Fibroblast of skin of scalp (primary cell): ENCODE measurements at places on chromosomes 2 and 18.
A peak's percentile ranks its signal among the peaks of the same experiment; 100 is the strongest.

DNA sequence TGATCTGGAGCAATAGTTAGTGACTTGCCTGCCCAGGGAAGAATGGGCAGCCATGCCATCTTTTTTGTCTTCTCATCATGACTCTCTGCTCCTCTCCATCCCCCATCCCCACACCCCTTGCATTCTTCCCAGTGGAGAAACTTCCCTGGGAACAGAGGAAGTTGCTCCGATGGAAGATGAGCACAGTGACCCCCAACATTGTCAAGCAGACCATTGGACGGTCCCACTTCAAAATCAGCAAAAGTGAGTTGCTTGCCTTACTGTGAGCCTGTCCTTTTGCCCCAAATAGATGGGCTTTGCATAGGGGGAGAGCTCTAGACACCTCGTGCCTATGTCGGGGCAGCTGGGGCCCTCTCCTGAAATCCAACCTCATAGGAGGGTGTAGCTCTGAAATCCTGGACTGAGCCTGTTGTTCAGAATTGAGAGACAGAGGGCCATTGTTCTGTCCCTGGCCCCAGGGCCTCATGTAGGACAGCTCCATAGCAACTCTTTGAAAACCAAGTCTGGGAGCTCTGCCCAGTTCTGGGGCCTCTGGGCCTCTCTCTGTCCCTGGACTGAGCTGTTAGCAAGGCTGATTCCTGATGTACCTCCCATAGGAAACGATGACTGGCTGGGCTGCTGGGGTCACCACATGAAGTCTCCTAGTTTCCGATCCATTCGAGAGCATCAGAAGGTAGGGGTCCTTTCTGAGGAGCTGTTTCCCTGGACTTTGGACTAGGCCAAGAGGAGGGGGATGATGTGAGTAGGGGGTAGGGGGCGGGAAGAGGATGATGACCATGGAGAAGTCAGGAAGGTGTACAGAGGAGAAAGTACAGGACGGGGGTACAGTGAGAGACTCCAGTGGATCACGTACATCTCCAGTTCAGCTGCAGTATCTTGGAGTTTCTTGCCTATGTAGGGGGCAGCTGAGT is 35.2 kb downstream of the TTLL4 start:
- no peak for DNase-seq

GRCh38 chr2:219675221-219675620 is 47.8 kb downstream of the SLC4A3 start:
- DNase-seq: no peak

- no peak for DNase-seq
Measured at GRCh38 chr2:170166735-170167134, 11.2 kb upstream of the MYO3B start.

- no peak for DNase-seq
Measured at GRCh38 chr18:69795791-69796190, 151.9 kb downstream of the CD226 start.

GRCh38 chr2:144267239-144267638 is 252.7 kb downstream of the ZEB2 start:
- DNase-seq: no peak

GRCh38 chr2:202064171-202064880 is 8.7 kb upstream of the KIAA2012 start:
- peak; percentile 80 for DNase-seq

DNA sequence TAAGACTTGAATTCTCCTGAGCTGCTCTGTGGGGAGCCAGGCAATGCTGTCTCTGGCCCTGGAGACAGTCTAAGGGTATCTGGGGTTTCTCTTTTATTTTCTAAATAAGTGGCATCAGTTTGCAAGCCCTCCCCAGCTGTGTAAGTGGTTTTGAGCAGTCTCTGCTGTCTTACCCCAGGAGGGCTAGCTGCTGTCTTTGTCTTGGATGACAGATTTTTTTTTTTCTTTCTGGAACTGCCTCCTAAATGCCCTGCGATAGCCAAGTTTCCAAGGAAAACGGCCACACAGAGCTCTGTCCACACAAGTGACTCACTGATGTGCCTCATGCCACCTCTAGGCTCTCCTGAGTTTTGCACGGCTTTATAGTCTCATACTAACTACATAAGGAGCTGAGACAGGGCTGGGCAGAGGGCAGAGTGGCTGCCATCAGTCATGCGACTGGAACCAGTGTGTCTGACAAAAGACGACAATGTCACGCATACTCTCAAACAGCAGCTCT is 37.2 kb upstream of the THOC1 start:
- peak; percentile 29 for DNase-seq

GRCh38 chr2:239264838-239265651 is 135.8 kb downstream of the HDAC4 start:
- peak; percentile 79 for DNase-seq

GRCh38 chr2:128237081-128237534 is 81.6 kb downstream of the HS6ST1 start:
- DNase-seq: peak; percentile 38

- no peak for DNase-seq
Measured at GRCh38 chr2:136067459-136067858, 50.5 kb downstream of the CXCR4 start.

GRCh38 chr18:8006979-8007378 is 439.9 kb downstream of the PTPRM start:
- no peak for DNase-seq

GRCh38 chr2:223047260-223047761 is 4.7 kb upstream of the KCNE4 start:
- DNase-seq: peak; percentile 98

DNA sequence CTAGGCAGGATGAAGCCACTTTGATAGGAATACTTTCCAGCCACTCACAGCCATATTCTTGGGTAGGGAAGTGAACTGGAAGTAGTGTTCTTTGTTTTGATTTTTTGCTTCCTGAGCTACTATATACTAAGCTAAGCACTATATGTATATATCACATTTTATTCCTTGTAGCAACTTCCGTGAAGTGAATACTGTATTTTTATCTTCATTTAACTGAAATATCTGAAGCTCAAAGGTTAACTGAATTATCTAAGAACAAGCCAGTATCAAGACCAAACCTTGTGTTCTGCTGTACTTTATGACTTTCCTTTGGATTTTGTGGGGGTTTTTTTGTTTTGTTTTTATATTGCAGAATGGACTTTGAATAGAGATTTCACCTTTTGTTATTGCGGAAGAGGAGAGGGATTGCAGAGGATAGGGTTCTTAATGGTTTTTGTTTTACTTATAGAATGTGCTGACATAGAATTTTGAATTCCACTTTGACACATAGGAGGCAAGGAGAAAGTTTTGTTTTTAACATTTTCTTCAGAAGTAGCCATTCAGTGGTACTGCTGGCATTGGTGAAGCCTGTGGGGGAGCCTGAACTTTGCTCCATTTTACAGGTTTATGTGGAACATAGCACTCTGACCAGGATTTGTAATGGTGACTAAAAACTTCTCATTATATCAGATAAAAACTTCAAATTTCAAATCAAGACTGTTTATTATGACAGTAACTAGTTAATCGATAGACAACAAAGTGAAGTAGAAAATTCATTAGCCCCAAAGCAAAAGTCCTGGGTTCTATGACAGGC is 24.1 kb upstream of the RNF138 start:
- DNase-seq: no peak

DNA sequence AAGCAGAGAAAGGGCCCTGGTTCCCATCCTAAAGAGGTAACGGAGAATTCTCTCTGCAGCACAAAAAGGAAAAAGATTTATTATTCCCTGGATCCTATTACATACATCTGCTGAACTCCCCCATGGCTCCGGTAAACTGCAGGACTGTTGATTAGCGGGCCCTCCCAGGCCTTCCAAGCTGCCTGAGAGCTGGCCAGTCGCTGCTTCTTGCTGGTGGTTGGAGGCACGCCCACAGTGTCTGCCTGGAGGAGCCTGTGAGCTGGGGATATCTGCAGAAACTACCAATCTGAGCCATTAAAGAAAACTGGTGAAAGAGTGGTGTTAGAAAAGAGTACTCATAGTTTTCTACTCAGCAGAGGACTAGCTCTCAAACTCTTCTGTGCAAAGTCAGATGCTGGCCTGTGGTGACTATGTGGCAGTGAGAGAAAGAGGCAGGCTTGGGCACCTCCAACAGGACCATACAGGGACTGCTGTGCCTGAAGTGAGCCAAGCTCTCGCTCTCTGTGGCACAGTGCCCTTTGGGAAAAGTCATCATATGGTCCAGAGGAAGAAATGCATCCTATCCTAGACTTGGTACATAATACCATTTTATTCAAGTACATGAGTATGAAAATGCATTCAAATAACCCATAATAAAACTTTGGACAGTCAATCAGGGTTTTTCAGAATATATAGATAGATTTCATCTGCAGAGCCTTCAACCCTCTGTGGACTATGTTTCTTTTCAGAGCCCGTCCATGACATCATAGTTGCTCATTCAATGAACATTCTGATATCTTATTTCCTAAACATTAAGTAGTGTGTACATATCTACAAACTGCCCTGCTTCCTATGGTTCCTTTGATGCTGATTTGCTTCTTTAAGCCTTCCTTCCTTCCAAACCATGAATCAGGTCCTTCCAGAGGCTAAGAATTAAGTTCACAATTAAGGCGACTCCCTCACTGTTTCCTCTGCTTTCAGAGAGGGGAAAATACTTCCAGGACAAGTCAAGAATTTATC is 242.0 kb upstream of the LYPD1 start:
- no peak for DNase-seq

GRCh38 chr2:9221223-9221622 is 14.6 kb downstream of the ASAP2 start:
- DNase-seq: no peak

DNA sequence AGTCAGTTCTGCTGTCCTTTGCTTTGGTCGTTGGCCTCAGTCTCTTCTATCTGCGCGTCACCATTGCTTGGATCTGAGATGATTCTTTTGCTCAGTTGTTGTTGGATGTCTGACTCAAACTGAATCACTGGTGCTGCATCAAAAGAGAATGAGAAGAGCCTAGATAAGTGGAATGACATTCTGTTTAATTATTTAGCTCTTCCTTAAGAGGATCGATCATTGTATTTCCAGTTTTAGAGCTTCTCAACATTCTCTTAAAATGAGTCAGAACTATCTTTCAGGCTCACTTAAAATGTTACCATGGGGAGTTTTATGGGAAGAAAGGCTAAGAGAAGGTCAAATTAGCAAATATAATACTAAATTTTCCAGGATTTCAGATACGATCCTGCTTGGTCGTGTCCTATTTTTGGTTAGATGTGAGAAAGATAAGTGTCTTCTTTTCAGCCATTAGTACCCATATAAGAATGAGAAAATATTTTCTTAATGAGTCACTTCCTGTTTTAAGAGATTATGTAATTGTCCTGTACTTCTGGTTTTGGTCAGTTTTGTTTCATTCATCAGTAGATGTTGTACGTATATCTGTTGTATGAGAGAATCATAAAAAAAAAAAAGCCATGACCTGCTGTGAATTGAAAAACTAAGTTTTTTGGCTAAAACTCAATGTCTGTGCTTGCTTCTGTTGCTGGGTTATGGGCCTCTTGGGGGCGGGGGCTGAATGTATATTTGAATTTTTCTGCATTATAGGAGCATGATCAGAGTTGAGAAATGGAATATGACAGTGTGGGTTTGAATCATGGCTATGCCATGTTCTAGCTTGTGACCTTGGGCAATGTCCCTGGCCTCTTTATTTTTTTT is 31.6 kb upstream of the CASP10 start:
- DNase-seq: peak; percentile 86

- no peak for DNase-seq
Measured at GRCh38 chr2:227759411-227760118, 13.9 kb downstream of the SCYGR8 start.

GRCh38 chr2:134337631-134338030 is 83.8 kb downstream of the MGAT5 start:
- no peak for DNase-seq

GRCh38 chr18:13222856-13223281 is 4.3 kb downstream of the LDLRAD4 start:
- DNase-seq: no peak

DNA sequence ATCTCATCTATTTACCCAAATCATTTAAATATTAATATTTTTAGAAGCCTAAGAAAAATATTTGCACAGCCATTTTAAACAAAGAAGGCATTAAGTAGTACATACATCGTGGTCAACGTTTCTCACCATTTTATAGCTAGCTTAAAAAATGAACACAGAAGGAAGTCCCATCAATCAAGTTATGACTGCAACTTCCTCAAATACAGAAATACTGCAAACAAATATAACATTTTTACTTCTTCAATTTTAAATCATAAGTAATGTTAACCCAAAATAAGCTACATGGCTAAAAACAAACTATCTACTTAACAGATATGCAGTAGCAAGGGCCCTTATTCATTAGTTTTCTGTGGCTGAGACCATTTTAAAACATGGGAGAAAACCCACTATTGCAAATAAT is 30.6 kb downstream of the ITSN2 start:
- no peak for DNase-seq

- DNase-seq: no peak
Measured at GRCh38 chr2:236360496-236360895, 96.3 kb upstream of the ASB18 start.

GRCh38 chr2:170354388-170354787 is 176.4 kb downstream of the MYO3B start:
- no peak for DNase-seq

DNA sequence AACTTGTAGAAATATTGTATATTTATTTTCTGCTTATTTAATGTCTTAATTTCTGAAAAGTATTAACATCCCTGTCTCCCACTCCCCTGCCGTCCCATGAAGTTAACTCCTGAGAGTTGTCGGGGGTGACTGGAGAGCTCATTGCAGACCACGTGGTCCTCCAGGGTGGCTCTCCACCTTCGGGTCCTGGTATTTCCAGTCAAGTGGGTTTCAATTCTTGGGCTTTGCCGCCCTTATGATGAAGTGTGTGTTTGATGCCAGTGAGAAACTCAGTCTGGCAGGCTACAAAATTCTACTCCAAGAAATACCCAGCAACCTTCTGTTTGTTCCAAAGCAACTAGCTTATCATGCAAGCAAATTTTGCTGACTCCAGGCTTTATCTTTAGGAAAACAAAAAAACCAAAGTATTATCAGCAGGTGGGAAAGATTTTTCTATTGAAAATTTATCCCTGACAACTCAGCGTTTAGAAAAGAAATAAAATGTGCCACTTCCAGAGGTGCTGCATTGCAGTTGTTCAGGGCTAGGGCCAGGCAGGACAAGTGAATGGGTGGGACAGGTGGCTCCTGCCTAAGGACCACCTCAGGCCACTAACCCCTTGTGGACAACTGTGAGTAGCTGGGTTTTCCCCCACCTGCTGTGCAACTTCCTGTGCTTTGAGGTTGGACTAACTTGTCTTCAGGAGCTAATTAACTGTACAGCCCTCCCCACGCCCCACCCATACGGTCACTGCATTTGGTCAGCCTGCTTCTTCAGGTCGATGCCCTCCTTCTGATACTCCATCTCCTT is 46.6 kb downstream of the BCL2L11 start:
- no peak for DNase-seq

- DNase-seq: peak; percentile 44
Measured at GRCh38 chr2:134124047-134124753, 129.7 kb upstream of the MGAT5 start.

- no peak for DNase-seq
Measured at GRCh38 chr2:23526835-23527790, 142.1 kb downstream of the KLHL29 start.

DNA sequence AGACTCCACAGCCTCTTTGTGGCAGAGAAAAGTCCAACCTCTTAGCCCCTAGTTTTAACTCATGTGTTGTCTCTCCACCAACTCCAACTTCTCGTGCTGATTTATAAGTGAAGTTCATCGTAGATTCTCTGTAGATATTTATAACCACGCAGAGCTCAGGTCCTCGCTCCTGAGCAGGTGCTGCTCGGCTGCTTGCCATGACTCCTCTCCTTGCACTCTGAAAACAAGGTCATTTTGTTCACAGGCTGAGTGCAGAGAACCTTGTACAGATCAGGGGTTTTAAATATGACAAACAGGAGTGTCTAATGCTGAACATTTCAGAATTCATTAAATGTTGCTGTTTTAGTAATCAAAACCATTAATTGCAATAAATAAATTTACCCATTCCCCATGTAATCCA is 330.8 kb upstream of the GYPC start:
- DNase-seq: no peak
